SHP77 treated with DMSO at 0.1 percent for 48 hours (cell line): ENCODE measurements at places on chromosomes 4 and X.

GRCh38 chr4:57075367-57075766, 34.8 kb downstream of the IGFBP7 start:
- DNase-seq, result no peak

GRCh38 chr4:109365939-109366338, 63.5 kb upstream of the COL25A1 start:
- DNase-seq, result no peak

- no peak for DNase-seq
Observed at GRCh38 chr4:16677001-16677944, 221.2 kb downstream of the LDB2 start.

GRCh38 chr4:115790812-115791211, 677.4 kb upstream of the NDST4 start:
- DNase-seq, result no peak

DNA sequence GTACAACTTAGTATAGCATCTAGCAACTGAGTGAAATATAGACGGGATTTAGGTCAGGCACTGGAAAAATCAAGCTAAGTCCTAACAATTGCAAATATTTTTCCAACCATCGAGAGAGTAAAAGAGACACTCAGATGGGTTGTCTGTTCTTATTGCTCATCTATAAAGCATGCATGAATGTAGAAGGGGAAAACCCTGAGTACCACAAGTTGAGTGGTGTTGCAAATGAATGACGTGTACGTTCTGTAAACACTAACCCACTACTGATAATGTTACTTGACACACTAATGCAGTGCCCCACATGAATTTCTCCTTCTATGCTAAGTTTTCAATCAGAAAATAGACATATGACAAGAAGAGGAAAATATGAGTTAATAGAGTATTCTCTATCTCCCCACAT, 211.2 kb downstream of the COX18 start:
- DNase-seq, result no peak
